ENCODE measurements at places on chromosomes 4 and X.

DNA sequence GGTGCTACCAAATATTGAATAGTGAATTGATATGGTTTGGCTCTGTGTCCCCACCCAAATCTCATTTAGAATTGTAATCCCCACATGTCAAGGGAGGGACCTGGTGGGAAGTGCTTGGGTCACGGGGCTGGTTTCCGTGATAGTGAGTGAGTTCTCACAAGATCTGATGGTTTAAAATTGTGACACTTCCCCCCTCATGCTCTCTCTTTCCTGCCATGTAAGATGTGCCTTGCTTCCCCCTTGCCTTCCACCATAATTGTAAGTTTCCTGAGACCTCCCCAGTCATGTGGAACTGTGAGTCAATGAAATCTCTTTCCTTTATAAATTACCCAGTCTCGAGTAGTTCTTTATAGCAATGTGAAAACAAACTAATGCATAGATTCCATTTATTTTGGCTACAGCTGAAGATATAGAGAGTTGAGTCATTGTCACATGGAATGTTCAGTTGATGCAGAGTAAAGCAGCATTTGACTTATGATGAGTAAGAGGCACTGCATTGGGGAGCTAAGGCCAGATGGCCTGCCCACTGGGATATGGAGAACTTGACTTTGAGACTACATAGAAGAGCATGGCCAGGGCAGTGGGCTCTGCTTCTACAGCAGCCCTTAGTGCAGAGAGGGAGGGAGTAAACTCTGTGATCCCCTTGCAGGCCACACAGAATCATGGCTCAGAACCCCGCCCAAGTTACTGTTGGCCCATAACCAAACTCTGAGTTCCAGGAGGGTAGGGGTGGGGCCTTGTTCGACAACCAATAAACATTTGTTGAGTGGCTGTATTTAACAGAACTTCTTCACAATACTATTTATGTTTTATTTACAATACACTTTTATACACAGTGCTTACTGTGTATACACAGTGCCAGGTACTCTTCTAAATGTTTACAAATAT is 34.2 kb downstream of the RAI2 start:
- no peak for DNase-seq

DNA sequence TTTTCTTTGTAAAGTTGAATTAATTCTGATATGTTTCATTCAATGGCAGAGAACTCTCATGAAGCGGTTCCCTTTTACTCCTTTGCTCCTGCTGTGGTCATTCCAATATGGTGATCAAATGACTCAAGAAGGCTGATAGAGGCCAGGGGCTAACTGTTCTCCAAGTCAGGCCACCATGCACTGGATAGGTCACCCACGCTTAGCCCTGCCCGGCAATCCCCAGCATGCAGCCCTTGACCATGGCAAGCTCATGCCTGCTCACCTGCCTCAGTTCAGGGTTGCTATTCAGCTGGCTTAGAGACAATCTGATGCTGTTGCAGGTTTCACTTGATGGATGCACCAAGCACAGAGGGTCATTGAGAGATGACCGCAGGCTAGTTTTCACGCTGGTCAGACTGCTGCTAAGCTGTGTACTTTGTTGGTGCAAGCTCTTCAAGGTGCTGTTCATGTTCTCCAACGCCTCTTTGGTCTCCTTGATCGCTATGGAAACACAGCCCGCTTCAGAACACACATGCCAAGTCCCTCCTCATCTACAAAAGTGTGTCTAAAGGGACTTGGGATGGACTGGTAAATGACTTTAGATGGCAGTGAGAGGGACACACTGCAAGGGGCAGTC is 55.2 kb upstream of the FGFBP2 start:
- DNase-seq = no peak

DNA sequence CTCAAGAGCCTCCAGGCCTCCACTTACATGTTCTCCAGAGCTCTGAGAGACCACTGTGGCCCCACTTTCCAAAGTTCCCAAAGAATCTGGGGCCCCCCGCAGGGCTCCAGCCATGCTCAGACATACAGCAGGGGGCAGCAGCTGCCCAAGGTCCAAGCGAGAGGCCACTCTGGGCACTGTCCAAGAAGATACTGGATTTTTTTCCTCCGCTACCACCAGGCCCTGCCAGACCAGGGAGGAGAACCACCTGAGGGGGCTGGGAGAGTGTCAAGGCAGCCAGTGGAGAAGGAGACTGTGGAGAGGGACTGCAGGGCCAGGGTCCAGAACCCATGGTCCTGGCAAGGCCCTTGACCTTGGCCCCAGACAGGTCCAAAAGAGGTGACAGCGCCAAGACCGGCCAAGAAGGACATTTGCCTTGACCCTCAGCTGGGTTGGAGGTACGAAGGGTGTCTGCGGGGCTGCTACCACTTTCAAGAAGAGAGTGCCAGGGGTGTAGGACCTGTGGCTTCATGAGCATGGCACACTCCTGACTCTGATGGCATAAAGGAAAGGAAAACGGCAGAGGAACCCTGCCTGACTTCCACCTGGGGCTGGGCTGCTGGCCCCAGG is 5.3 kb downstream of the EMD start:
- DNase-seq = no peak

DNA sequence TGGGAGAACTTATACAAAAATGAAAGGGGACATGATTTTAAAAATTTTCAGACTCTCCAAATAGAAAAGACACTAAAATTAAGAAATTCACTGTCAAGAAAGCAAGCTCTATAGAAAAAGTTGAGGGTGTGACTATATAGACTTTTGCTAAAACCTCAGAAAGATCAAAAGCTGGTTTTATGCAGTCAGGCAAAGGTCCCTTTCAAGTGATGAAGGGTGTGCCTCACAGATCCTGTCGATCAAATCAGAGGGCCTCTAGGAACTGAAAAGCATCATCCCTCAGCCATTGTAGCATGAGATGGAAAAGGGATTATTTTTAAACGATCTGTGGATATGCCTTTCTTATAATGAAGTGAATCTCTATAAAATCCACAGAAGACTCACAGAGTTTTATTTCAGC is 116.5 kb downstream of the FAM13A start:
- no peak for DNase-seq

- DNase-seq = no peak
These were observed 214.8 kb downstream of the SLC4A4 start for GRCh38 chr4:71553605-71554004.

DNA sequence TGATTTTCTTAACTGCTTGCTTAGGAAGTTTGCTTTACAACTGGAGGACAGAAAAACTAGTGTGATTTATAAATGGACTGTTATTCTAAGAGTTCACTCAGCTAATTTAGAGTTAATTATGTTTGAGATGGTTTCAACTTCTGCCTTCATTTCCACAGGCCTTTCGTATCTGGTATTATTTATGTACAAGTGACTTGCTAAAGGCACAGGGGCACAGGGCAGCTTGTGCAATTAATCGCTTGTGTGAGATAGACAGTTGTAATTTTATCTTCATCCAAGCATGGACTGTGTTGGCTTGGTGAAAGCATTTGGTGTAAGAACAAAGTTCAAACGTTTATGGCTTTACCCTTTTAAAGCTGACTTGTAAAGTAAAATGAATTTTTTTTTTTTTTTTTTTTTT is 38.3 kb downstream of the GPAT3 start:
- DNase-seq = no peak

GRCh38 chr4:156875055-156875454 is 96.5 kb downstream of the PDGFC start:
- DNase-seq = no peak

Data from retina (tissue), 1 donor.